NCI-H1105 (cell line): ENCODE measurements at places on chromosomes 6 and 20.

DNA sequence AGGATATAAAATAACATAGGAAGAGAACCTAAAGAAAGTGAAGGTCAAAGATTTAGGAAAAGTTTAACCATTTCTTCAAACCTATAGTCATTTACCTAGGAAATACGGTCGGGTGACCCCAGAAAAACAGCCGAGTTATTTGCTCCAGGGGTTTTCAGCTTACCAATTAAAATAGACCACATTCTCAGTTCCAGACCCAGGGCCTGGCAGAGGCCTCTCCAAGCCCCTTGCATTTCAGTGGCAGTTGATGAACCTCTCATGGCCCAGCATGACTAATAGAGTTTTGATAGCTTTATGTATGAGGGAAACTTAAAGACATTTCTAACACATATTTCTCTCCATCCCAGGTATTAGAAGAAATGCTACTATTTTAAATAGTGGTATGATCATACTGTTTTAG, 113.5 kb downstream of the OGFRL1 start:
- no peak for DNase-seq

GRCh38 chr20:52766645-52767435, 205.3 kb upstream of the TSHZ2 start:
- no peak for DNase-seq

DNA sequence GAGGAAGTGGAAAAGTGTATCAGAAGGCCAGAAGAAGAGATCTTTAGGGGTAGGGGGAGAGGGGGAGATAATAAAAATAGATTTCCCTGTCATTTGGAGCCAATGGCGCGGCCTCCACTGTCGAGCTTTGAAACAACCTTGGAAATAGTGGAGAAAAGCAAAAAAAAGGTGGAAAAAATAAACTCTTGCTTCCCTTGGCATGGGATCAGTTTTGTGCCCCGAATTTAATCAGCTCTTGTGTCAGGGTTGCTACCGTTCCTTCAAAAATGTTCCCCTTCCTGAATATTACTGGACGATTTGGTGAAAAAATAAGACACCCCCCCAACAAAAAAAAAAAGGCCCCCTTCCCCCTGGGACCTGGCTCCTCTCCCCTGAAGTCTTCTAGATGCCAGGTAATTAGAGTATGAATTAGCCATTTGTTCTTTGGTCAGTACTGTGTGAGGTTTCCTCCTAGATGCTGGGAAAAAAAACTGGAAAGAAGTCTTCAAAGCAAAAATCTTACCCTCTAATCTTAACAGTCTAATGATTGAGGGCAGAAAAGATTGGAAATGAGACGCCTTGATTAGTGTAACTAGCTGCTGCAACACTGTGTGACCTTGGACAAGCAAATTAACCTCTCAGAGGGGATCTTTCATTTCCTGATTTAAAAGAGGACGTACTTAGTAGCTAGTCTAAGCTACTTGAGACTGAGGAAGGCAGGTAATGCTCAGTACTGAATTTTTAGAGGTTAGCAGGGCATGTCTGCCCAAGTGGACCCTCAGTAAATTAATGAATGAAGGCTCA, 872 bp upstream of the RBM39 start:
- no peak for DNase-seq

- DNase-seq = no peak
Observed at GRCh38 chr6:168131464-168132415, 52.7 kb upstream of the FRMD1 start.

DNA sequence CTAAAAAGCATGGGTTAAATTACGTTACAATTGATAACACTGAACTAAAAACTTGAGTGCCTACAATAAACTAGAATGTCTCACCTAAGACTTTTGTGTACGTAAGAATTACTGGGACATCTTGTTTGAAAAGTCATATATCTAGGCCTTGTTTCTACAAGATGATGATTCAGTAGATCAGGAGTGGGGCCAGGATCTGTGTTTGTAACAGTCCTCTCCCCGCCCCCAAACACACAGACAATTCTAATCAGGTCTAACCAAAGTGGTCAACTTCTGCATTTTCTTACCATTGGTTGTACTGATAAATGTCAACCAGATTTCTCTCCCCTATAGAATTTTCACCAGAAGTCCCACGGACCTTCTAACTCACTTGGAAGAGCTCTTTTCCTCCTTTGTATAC, 56.9 kb downstream of the RAMACL start:
- DNase-seq = no peak

DNA sequence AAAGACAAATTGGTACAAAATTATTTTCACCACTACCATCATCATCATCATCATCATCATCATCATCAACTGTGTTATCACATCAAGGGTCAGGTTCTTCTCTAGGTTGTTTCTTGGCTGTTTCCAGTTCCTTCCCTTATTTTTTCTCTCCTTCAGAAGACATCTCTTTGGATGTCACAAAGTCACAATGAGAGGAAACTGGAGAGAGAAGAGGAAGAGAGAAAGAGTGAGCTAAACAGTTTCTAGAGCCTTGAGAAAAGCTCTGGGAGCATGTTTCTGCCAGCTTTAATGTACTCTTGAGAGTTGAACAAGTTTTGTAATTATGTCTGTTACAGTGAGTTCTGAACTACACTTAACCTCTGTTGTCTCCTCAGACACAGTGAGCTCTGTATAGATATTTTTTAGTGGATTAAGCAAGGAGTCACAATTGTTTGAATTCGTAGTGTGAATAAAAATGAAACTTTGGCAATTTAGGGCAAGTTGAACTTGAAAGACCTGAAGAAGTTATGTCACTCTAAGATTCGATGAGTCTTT, 123.0 kb upstream of the AKIRIN2 start:
- no peak for DNase-seq

- DNase-seq = no peak
Observed at GRCh38 chr6:169328112-169328801, 74.6 kb upstream of the THBS2 start.

- no peak for DNase-seq
Observed at GRCh38 chr6:143034689-143035334, 25.9 kb upstream of the AIG1 start.

DNA sequence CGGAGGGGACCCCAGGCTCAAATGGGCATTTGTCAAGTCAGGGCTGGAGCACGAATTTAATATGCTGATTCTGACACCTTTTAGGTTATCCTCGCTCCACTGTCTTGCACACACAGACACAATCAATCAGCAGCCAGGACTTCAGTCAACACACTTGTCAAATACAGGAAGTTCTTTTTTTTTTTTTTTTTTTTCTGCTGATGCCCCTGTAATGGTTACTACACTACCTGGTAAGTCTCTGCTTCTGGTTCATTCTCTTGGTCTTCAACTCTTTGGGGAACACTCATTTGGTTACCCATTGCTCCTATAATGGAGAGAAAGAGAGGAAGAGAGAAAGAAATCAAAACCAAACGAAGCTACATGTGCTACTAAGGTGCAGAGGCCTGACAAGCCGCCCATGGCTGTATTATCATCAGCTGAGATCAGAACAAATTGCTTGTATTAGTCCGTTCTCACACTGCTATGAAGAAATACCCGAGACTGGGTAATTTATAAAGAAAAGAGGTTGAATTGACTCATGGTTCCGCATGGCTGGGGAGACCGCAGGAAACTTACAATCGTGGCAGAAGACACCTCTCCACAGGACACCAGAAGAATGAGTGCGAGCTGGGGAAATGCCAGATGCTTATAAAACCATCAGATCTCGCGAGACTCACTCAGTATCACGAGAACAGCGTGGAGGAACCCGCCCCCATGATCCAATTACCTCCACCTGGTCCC, 11.8 kb downstream of the BCAS1 start:
- DNase-seq = no peak

DNA sequence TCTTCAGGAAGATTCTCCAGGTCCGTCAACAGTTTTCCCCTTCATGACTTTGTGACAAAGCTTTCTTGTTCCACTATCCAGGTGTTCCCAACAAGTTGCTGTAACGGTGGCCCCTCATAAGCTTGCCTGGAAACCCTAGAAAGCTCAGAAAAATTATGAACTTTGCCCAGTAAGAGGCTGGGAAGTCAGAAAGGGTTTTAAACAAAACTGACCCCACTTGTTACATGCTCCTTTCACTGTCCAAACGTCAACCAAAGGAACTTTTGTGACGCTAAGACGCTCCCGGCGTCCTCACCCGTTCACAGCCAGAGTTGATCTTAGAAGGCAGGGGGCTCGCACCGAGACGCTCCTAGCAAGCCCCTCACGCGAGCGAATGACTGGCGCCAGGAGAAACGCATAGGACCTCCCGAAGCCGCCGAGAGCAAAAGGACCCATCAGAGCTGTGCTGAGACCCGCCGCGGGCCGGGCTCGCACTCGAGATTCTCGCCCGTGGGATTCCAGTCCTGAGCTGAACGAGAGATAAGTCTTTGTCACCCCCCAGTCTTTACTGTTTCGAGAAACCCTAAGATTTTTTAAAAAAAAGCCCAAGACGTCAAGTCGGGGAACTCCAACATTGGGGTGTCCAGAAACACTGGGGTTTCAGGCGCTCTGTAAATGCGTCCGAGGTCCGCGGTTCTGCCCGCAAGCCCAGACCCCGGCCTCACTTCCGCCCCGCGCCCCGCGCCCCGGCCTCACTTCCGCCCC, 544 bp upstream of the ACAT2 start:
- DNase-seq = peak; percentile 42

- DNase-seq = no peak
Observed at GRCh38 chr6:90947184-90948064, 360.6 kb upstream of the MAP3K7 start.

DNA sequence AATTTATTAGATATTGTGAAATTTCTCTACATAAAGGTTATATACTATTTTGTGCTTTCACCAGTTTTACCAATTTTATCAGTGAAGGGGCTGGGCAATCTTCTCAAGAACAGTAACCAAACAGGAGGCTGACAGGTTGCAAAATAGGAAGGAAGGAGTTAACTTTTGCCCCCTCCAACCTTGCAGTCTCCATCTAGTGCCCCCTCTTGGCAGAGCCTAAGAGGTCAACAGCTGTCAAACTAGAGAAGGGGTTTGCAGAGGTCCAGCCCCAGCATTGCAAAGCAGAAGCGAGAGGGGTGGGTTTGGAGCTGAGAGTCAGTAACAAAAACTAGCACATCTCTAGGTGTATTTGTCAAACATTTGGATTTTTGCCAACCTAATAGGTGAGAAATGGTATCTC, 391.0 kb downstream of the CDC5L start:
- DNase-seq = no peak

GRCh38 chr6:967701-968100, 274.8 kb upstream of the EXOC2 start:
- no peak for DNase-seq

DNA sequence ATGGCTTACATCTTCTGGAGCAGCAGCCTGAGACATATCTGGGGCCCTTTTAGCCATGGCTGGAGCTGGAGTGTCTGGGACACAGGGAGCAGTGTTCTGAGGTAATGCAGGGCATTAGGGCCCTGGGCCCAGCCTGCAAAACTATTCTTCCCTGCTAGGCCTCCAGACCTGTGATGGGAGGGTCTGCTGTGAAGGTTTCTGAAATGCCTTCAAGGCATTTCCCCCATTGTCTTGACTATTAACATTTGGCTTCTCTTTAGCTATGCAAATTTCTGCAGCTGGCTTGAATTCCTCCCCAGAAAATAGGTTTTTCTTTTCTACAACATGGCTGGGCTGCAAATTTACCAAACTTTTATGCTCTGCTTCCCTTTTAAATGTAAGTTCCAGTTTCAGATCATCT, 61.5 kb downstream of the EDN1 start:
- no peak for DNase-seq

- DNase-seq = peak; percentile 48
Observed at GRCh38 chr6:17584241-17584803, 15.8 kb upstream of the FAM8A1 start.

- DNase-seq = no peak
Observed at GRCh38 chr6:121548131-121548530, 112.7 kb downstream of the GJA1 start.

- DNase-seq = no peak
Observed at GRCh38 chr6:15368186-15368585, 122.3 kb downstream of the JARID2 start.

DNA sequence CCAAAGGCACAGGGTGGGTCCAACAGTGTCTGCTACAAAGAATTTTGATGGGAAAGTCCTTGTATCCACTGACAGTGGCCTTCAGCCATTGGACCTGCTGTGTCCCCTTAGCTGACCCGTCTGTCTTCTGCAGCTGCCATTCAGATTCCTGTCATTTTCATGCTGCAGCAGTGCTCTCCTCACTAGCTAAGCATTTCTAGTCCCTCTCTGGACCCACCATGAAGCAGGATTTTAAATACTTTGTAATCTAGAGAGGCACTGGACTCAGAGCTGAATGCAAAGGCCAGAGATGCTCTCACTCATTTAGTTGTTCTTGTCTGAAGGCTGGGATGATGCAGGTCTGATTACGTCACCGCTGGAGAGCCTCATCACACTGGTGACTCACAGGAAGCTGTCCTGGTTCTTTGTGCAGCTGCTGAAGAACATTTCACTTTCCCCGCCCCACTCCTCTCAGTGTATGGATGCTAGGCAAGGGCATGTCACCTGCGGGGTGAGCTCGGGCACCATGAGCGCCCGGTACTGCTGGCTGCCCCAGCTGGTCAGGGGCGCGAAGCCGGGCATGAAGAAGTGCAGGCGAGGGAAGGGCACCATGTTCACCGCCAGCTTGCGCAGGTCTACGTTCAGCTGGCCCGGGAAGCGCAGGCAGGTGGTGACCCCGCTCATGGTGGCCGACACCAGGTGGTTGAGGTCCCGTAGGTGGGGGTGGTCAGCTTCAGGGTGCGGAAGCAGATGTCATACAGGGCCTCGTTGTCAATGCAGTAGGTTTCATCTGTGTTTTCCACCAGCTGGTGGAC, 19.4 kb upstream of the TUBB2A start:
- no peak for DNase-seq

DNA sequence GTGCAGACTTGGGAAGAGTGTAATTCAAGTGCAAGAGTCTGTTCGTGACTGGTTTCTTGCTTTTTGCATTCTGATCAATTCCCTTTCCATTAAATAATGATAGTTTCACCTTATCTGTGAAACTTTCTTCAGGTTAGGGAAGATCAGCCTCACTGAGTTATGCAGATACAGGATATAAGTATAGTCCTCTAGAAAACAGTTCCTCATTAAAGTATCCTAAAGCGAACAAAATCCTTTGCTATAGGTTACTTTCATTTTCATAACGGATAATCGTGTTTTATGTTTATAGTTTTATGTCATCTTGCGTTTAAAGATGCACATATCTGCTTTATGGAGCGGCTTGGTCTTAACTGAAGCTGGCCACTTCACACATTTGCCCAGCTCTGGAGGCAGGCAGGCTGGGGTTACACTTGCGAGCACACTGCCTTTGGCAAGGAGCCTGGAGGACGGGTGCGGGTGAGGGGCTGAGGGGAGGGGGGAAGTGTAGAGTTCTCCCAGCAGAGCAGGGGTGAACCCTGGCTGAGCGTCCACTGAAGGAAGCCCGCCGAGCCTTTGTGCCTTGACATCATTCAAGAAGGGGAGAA, 123.5 kb upstream of the IFNGR1 start:
- no peak for DNase-seq

GRCh38 chr20:50911716-50912115, 19.5 kb downstream of the ADNP start:
- DNase-seq = no peak

GRCh38 chr6:80742481-80742880, 636.0 kb downstream of the BCKDHB start:
- no peak for DNase-seq
